ENCODE measurements at places on chromosomes 2 and 18.

- DNase-seq: no peak
Measured at GRCh38 chr2:24400207-24400907, 40.0 kb upstream of the ITSN2 start.

GRCh38 chr2:203636588-203637470 is 69.6 kb upstream of the CD28 start:
- no peak for DNase-seq

- DNase-seq: no peak
Measured at GRCh38 chr2:190948671-190949070, 65.3 kb downstream of the STAT1 start.

GRCh38 chr2:49770919-49771318 is 616.6 kb upstream of the FSHR start:
- no peak for DNase-seq

GRCh38 chr2:126788113-126788512 is 110.6 kb upstream of the TEX51 start:
- DNase-seq: no peak

DNA sequence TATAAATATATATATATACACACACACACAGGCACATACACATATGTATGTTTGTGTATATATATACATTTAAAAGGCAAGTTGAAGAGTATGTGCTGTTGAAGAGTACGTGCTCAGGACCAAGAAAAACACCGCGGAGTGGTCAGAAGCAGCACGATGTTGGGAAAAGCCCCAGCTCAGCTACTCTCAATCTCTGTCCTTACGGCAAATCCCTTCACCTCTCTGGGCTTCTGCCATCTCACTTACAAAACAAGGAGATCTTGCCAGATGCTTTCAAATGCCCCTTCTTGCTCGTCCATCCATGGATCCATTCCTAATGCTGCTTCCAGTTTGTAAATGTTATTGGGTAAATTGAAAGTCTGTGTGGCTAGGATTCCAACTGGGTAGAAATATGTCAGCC is 333.9 kb downstream of the BCL11A start:
- no peak for DNase-seq

GRCh38 chr18:28522236-28522635 is 345.3 kb upstream of the CDH2 start:
- no peak for DNase-seq
